ENCODE measurements at places on chromosomes 6 and 20.

GRCh38 chr20:1033751-1034414 is 31.8 kb upstream of the RSPO4 start:
- no peak for DNase-seq

DNA sequence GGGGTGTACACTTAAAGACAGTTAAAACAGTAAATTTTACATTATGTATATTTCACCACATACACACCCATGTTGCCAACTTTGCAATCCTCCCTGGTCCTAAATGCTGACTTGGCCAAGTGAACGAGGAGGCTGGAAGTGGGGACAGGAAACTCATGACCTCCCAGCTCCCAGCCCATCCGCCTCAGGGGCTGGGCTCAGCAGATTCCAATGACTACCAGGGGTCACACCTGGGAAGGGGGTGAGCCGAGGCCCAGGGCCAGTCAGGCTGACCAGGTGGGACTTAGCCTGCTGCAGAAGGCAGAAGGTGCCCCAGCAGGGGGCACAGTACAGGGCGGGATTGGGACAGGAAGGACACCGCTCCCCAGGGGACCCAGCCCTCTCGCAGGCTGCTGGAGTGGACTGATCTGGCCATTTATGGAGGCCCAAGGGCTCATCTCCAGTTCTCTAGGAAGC is 2.4 kb downstream of the SIGLEC1 start:
- no peak for DNase-seq

GRCh38 chr6:133040803-133041419 is 200.2 kb upstream of the EYA4 start:
- DNase-seq: no peak

- no peak for DNase-seq
Measured at GRCh38 chr20:52124821-52125220, 66.8 kb downstream of the ZFP64 start.

DNA sequence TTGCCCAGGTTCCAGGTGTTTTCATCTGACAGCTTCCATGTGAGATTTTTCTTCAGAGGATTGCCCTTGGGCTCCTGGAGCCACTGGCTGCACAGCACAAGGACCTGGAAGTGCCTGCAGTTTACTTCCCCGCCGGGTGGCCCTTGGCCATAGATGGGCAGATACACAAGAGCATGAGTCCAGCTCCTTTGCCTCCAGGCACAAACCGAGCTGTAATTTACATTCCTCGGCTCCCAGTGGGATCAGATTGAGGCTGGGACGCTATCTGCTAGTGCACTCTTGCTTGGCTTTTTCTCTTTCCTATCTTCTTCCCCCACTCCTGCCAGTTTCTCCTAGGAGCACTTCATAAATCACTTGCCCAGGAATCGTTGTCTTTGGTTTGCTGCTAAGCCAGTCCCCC is 85.4 kb upstream of the RALY start:
- DNase-seq: no peak

Data from fibroblast of skin of left biceps (primary cell).